ENCODE measurements at places on chromosomes 16 and 17. TPM values are rescaled to one million over a fixed set of nuclear protein-coding genes. Genes with fewer than 3 reads are reported as not detected.

GRCh38 chr17:57485916-57486881 lies 229.9 kb downstream of the MSI2 start:
- H3K4me3 ChIP-seq, result no peak overlapping the region
- H3K36me3 ChIP-seq, result no peaks in the 10 kb centered on the region
- H3K27me3 ChIP-seq, result no peaks in the 10 kb centered on the region
- H3K27ac ChIP-seq, result no peak overlapping the region
- H3K4me1 ChIP-seq, result peaks cover 34% of the 10 kb centered on the region

- DNase-seq, result no peak
- H3K4me1 ChIP-seq, result peaks cover 2% of the 10 kb centered on the region
- H3K27ac ChIP-seq, result no peak overlapping the region
- H3K36me3 ChIP-seq, result peaks cover 7% of the 10 kb centered on the region
- no peaks in the 10 kb centered on the region for H3K27me3 ChIP-seq
- H3K4me3 ChIP-seq, result no peak overlapping the region
Measured at GRCh38 chr16:12406158-12406557, 397.5 kb downstream of the CPPED1 start.

DNA sequence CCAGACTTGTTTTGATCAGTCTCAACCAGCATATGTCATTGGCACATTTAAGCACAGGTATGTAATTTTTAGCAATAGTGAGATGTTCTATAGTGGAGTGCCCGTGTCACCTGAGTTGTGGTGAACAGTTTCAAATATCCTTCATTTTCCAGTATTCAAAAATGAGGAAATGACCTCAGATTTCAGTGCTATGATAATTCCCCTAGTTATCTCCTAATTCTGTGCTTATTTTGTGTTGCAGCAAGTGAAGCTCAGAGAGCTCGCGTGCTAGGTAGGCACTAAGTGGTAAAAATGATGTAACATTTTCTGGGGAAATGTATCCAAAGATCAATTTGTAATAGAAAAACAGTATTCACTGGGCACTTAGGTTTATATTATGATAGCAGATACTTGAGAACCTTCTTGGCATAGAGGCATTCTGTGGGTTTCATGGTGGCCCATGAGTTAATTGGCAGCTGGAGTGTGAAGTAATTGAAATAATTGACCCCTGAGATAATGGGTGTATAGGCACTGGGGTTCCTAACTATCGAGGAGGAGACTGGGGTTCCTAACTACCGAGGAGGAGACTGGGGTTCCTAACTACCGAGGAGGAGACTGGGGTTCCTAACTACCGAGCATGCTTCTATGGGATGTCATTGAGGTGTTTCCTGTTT lies 159.1 kb downstream of the PRKCA start:
- H3K36me3 ChIP-seq, result no peaks in the 10 kb centered on the region
- H3K27me3 ChIP-seq, result no peaks in the 10 kb centered on the region
- peak overlapping the region; percentile 100 for H3K27ac ChIP-seq
- peaks cover 31% of the 10 kb centered on the region for H3K4me1 ChIP-seq

DNA sequence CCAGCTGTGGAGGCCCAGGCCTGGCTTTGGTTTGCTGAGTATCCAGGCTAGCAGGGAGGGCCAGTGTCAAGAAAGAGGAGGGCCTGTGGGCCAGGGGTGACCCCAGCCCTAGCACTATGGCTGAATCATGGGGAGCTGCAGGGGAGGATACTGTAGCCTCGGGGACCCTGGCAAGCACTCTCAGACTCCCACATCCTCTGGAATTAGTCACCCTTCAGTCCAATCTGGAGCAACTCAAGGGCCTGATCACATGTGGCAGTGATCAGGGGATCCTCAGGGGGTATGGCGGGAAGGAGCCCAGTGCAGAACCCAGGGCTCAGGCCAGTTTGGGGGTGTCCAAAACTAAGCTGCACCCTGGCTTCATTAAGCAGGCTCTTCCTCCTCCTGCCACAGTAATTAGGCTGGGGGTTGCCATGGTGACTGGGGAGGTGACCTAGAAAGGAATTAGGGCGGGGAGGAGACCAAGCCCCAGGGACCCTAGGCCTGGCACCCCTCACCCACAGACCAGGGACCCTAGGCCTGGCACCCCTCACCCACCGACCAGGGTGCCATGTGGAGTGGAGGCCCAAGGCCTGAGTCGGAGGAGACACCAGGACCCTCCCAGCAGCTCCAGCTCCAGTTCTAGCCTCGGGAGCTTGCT lies 5.8 kb downstream of the NLGN2 start:
- DNase-seq, result peak; percentile 62
- H3K4me1 ChIP-seq, result peaks cover 4% of the 10 kb centered on the region
- no peak overlapping the region for H3K27ac ChIP-seq
- H3K27me3 ChIP-seq, result no peaks in the 10 kb centered on the region

DNA sequence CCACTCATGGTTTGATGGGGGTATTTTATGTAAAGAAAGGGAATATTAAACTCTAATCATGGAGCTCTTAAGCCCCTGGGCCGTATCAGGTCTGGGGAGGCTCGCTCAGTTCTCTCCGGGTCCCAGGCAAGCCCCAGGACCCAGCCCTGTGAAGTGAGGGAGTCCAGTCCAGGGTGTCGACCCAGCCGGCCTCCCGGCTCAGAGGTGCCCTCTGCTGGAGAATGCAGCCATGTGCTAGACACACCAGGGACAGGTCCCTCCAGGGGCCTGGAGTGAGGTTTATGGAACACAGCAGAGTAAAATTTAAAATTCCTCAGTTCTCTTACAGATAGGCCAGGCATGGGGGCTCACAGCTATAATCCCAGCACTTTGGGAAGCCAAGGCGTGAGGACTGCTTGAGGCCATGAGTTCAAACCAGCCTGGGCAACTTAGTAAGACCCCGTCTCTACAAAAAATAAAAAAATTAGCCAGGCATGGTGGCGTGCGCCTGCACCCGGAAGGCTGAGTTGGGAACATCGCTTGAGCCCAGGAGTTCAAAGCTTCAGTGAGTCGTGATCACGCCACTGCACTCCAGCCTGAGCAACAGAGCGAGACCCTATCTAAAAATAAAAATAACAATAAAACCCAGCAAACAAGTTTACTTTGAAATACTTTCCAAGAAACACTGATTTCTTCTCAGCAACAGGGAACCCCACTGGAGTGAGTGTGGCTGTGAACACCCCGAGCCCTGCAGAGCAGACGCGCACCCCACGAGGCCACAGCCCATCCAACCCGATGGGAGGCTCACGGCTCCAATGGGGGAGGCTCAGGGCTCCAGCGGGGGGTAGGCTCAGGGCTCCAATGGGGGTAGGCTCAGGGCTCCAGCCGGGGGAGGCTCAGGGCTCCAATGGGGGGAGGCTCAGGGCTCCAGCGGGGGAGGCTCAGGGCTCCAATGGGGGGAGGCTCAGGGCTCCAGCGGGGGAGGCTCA lies 72.2 kb downstream of the ZNF778 start:
- H3K4me1 ChIP-seq, result peaks cover 5% of the 10 kb centered on the region
- H3K27ac ChIP-seq, result no peak overlapping the region

GRCh38 chr17:9451934-9452333 lies 123.7 kb downstream of the STX8 start:
- no peak overlapping the region for H3K4me3 ChIP-seq
- no peak overlapping the region for H3K27ac ChIP-seq
- no peak for DNase-seq
- no peaks in the 10 kb centered on the region for H3K4me1 ChIP-seq

DNA sequence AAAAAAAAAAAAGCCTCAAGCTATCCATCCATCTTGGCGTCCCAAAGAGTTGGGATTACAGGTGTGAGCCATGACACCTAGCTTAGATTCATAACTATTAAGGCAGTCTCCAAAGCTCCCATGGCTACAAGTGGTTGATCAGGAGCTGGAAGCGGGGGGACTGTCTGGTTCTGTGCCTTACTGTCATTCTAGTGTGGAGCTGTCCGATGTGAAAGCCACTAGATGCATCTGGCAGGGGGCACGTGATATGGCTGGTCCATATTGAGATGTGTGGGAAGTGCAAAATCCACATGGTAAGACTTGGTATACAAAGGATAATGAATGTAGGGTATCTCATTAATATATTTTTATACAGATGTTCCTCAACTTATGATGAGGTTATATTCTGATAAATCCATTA lies 38.7 kb downstream of the KPNA2 start:
- H3K36me3 ChIP-seq, result no peaks in the 10 kb centered on the region
- no peak overlapping the region for H3K27ac ChIP-seq
- DNase-seq, result no peak
- H3K4me3 ChIP-seq, result no peak overlapping the region

- no peak overlapping the region for H3K4me3 ChIP-seq
- H3K27ac ChIP-seq, result no peak overlapping the region
- no peaks in the 10 kb centered on the region for H3K4me1 ChIP-seq
- DNase-seq, result no peak
- no peaks in the 10 kb centered on the region for H3K36me3 ChIP-seq
Measured at GRCh38 chr16:17160920-17161431, 309.8 kb downstream of the XYLT1 start.

DNA sequence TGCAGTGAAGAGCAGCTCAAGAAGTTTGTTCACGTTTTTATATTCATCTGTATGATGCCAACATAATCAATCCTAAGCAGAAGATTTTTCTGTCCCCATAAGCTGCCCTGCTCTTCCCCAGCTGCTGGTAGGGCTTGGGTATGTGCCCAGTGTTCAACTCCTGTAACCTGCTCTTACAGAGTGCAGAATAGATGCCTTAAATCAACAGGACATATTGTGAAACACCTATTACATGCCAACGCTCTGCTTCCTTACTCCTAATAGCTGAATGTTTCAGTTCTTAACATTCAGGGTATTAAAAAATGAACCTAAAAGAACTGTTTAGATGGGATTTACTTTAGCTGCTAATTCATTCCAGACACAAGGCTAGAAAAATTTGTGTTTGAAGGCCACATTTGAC lies 190.9 kb downstream of the HS3ST3A1 start:
- H3K36me3 ChIP-seq, result no peaks in the 10 kb centered on the region
- H3K4me3 ChIP-seq, result no peak overlapping the region
- peaks cover 9% of the 10 kb centered on the region for H3K4me1 ChIP-seq
- no peaks in the 10 kb centered on the region for H3K27me3 ChIP-seq
- DNase-seq, result peak; percentile 44

ARL17B gene
- total RNA-seq, result 4.8 TPM

SP6 gene
- total RNA-seq, result under 0.01 TPM

NACA2 gene
- total RNA-seq, result not detected
